ENCODE measurements at places on chromosomes 16 and 17.

GRCh38 chr17:66401364-66401763 is 99.0 kb downstream of the PRKCA start:
- no peak for DNase-seq

DNA sequence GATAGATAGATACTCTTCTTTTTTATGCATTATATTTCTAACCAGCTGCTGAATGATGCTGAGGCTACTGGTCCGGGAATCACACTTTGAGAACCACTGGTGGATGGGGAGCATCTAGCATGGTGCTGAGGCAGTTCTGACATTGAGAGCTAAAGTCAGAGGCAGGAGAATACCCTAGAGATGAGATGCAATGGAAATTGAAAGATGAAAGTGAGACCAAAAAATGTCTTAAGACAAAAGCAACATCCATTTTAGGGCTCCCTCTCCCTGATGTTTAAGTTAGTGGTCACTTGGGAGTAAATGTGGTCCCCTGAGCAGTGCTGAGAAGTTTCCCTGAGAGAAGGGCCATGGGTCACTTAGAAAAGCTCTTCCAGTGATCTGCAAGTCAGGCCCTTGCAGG is 6.8 kb downstream of the PCTP start:
- no peak for DNase-seq

- DNase-seq = no peak
Measured at GRCh38 chr16:9647981-9648701, 534.1 kb downstream of the GRIN2A start.

- DNase-seq = no peak
Measured at GRCh38 chr17:2120586-2121335, 65.9 kb downstream of the HIC1 start.

DNA sequence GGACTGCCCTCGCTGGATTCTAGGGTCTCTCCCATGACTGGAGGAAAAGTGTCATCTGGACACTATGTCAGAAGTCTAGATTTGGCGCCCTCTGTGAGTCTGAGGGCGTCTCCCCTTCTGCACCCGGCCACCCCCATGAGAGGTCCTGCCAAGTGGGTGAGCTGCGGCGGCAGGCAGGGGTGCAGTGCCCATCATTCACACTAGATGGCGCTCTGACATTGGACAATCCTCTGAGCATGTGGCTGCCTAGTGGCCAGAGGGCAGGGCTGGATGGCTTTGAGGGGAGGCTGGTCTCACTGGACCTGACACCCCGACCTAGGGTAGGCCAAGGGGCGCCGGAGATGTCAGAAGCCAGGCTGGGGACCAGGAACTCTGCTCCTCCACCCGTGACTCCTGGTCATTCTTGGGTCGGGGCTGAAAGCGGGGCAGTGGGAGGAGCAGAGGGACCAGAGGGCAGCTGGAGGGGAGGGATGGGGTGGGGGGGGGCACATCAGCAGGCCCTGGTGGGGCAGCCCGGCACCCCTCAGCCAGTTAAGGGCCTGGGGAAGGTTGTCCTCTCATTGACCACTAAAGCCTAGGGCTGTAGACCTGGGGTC is 28.0 kb downstream of the MRM1 start:
- DNase-seq = peak; percentile 71

GRCh38 chr17:44075598-44076293 is 5.2 kb downstream of the G6PC3 start:
- no peak for DNase-seq

GRCh38 chr17:14779241-14779640 is 478.4 kb downstream of the HS3ST3B1 start:
- DNase-seq = no peak
